ENCODE measurements at places on chromosomes 5 and 9. TPM values are rescaled to one million over a fixed set of nuclear protein-coding genes. Genes with fewer than 3 reads are reported as not detected.

ANKRD31 gene
- total RNA-seq = 0.64 TPM

C9 gene
- total RNA-seq = not detected

IL9 gene
- total RNA-seq = 12.5 TPM

TAF11L11 gene
- not detected for total RNA-seq

GFI1B gene
- total RNA-seq = not detected

SLC22A5 gene
- 5.2 TPM for total RNA-seq

PTPN3 gene
- total RNA-seq = 0.48 TPM

GLRA1 gene
- total RNA-seq = not detected

GADD45G gene
- 3.4 TPM for total RNA-seq

STC2 gene
- 2.1 TPM for total RNA-seq

CCDC192 gene
- not detected for total RNA-seq

TMEM174 gene
- not detected for total RNA-seq

NME5 gene
- total RNA-seq = not detected

NPR3 gene
- not detected for total RNA-seq

SHROOM1 gene
- total RNA-seq = 2.0 TPM

SLC45A2 gene
- total RNA-seq = not detected

COQ4 gene
- 56.9 TPM for total RNA-seq

SPATA31A3 gene
- total RNA-seq = not detected

ZNF354C gene
- total RNA-seq = 6.0 TPM

MEGF10 gene
- total RNA-seq = not detected

ZNF483 gene
- total RNA-seq = 2.8 TPM

NADK2 gene
- 22.7 TPM for total RNA-seq

CA9 gene
- not detected for total RNA-seq

ACOT12 gene
- total RNA-seq = not detected

NR2F1 gene
- not detected for total RNA-seq

BSPRY gene
- 1.4 TPM for total RNA-seq

IFNA2 gene
- total RNA-seq = not detected

MAPKAP1 gene
- 119 TPM for total RNA-seq

PCDHGC4 gene
- not detected for total RNA-seq

OTP gene
- not detected for total RNA-seq

CLINT1 gene
- 72.3 TPM for total RNA-seq

PKN3 gene
- total RNA-seq = 7.5 TPM

HEXB gene
- total RNA-seq = 57.4 TPM

CARD6 gene
- total RNA-seq = 1.8 TPM

CXCL14 gene
- total RNA-seq = not detected

CDC25C gene
- total RNA-seq = 4.3 TPM

PRR7 gene
- total RNA-seq = 14.7 TPM

KLHL3 gene
- total RNA-seq = 3.3 TPM

DDX4 gene
- total RNA-seq = not detected

CD72 gene
- total RNA-seq = 6.5 TPM

SPINK7 gene
- not detected for total RNA-seq

GABRA1 gene
- total RNA-seq = not detected

DPP7 gene
- 308 TPM for total RNA-seq

IFNA21 gene
- not detected for total RNA-seq

CCNB1 gene
- 110 TPM for total RNA-seq

CTXN3 gene
- not detected for total RNA-seq

Data from CD8-positive, alpha-beta memory T cell (primary cell).